ENCODE measurements at places on chromosomes 3 and 15. TPM values are rescaled to one million over a fixed set of nuclear protein-coding genes. Genes with fewer than 3 reads are reported as not detected.
A peak's percentile ranks its signal among the peaks of the same experiment; 100 is the strongest.

Gene TBC1D5
- 9.7 TPM for polyA plus RNA-seq

DNA sequence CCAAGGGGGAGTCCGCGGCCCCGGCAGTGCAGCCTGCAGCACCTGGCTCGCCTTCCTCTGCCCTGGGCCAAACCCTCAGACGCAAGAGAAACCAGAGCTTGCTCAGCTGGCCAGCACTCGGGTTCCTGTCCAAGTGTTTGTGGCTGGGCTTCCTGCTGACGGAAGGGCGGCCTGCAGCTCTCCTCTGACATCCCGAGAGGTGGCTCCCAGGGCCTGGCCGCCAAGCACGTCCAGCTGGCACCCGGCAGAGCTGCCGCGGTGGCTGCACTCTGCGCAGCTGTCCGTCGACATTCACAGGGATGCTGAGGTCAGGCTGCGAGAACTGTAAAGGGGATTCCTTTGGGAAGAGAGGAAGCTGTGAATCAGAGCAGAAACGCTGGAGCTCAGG is 85.6 kb downstream of the CPN2 start:
- H3K27ac ChIP-seq: no peak overlapping the region
- peaks cover 11% of the 10 kb centered on the region for H3K4me1 ChIP-seq
- H3K4me3 ChIP-seq: no peak overlapping the region
- no peaks in the 10 kb centered on the region for H3K36me3 ChIP-seq
- H3K27me3 ChIP-seq: no peaks in the 10 kb centered on the region
- DNase-seq: peak; percentile 92

Gene TNFAIP8L3
- polyA plus RNA-seq: 2.4 TPM

Gene CD200R1L
- not detected for polyA plus RNA-seq

Gene PLA2G4E
- not detected for polyA plus RNA-seq
